ENCODE measurements at places on chromosomes 5 and 9.

DNA sequence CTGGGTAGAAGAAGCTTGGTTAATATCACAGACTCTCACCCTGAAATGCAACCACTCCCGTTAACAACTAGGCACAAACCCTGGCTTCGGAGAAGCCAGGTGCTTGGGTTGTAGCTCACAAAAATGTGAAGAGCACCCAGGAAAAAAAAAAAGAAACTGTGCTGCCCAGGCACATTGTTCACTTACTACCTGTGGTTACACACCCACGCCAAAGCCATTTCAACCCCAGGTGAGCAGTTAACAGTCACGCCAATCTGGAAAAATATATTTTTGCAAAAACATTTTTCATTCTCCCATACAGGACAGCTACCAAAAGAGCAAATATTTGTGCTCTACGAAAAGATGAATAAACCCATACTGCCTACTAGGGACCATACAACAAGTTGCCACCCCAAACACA, 49.2 kb downstream of the SIL1 start:
- DNase-seq, result no peak

DNA sequence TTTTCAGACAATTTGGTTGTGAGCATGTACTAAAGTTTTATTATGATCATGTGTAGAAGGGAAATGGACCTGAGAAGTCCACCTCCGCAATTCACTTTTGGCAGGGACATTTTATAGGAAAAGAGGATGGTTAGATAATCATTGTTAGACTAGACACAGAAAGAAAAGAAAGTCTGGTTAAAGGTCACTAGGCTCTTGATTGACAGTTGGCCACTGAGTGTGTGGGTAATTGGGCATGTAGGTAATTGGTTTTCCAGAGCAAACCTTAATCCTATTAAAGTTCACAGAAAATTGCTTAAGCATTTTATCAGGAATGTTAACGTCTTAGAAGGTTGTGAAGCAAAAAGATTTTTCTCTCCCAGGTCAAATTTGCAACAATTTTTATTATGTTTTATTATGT, 158.5 kb upstream of the CLINT1 start:
- DNase-seq, result no peak

DNA sequence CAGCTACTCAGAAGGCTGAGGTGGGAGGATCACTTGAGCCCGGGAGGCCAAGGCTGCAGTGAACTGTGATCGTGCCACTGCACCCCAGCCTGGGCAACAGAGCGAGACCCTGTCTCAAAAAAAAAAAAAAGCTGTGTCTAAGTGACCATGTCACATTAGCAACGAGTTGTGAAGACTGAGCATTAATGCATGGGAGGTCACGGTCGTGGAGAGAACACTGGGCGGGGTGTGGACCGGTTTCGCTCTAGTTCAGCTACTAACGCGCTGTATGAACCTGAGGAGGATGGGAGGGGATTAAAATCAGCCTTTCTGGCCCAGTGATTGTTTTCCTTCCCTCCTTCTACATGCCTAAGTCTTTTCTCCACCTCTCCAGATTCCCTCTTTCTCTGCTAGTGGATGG, 56.7 kb upstream of the CARTPT start:
- DNase-seq, result no peak

GRCh38 chr5:56615361-56616153, 199.8 kb upstream of the MAP3K1 start:
- no peak for DNase-seq

DNA sequence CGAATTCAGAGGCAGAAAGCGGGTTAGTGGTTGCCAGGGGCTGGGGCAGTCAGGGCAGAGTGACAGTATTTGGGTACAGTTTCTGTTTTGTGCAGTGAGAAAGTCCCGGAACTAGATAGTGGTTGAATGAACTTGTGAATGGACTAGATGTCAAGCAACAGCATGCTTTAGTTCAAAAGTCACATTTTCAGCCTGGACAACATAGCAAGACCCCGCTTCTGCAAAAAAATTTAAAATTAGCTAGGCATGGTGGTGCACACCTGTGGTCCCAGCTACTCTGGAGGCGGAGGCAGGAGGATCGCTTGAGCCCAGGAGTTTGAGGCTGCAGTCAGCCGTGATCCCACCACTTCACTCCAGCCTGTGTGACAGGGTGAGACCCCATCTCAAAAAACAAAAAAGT, 8.4 kb downstream of the NOTCH1 start:
- no peak for DNase-seq

DNA sequence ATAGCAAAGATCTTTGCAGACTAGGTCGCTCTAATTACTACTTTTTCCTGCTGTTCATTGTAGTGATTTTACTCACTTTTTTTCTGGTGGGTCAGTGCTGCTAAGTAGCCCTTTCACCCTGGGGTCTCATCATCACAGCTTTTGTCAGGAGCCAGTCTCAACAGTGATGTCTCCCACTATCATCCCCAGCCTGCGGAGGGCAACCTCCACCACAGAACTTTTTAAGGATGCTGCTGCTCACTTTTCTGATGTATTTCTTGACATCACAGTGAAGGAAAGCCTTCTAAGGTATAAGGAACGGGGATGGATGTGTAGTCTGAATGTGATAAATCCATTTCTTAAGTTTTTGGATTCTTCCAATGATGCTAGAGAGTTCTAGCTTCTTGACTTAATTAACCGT, 242.5 kb upstream of the RIOK2 start:
- no peak for DNase-seq

GRCh38 chr9:90774682-90775081, 26.9 kb upstream of the SYK start:
- no peak for DNase-seq

- peak; percentile 45 for DNase-seq
These were observed 34.8 kb upstream of the GLRX start for GRCh38 chr5:95857185-95857945.

DNA sequence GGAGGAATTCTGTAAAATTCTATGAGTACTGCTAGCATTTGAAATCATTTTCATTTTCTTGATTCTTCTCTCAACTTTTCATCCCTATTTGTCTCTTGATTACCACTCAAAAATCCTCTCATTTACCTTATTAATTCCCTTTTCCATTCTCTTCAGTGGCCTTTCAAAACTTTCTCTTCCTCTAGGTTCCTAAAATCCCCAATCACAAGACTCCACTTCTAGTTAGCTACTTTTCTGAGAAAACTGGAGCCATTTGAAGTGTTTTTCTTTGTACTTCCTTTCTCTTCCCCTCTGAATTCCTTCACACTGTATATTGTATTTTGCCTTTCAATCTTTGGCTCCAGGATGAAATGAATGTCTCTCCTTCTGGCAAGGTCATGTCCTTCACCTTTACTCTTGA, 61.3 kb upstream of the NR4A3 start:
- DNase-seq, result no peak

DNA sequence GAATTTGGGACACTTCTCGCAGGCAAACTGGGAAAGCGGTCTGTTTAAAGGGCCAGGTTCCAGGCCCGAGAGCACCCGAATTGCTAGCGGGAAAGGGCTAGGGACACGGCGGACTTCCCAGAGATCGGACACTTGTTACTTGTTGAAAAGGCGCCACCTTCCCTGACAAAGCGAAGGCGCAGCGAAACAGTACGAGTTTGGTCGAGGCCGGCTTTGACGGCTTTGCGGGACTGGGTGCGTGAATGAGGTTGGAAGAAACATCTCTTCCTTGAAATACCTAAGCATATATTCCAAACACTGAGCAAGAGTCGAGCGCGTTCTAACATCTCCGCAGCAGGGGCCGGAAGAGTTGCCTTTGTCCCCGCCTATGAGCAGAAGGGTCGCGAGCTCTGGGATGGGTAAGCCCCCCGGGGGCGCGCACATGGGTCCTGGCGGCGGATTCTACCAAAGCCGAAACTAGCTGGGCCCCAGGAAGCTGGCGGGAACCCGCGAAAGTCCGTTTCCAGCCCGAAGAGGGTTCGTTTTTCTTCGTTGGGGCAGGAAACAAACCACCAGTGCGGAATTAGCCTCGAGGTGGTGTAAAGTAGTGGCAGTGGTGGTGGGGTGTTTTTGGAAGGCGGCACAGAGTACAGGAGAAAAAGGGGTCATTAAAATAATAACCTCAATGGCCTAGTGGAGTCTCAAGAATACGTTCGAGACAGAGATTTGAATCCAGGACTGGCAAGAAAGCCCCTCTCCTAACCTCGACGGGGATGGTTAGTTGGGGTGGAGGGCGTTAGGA, 1.5 kb downstream of the GDNF start:
- peak; percentile 53 for DNase-seq

- peak; percentile 11 for DNase-seq
These were observed 1.6 kb downstream of the REEP2 start for GRCh38 chr5:138440159-138441073.

DNA sequence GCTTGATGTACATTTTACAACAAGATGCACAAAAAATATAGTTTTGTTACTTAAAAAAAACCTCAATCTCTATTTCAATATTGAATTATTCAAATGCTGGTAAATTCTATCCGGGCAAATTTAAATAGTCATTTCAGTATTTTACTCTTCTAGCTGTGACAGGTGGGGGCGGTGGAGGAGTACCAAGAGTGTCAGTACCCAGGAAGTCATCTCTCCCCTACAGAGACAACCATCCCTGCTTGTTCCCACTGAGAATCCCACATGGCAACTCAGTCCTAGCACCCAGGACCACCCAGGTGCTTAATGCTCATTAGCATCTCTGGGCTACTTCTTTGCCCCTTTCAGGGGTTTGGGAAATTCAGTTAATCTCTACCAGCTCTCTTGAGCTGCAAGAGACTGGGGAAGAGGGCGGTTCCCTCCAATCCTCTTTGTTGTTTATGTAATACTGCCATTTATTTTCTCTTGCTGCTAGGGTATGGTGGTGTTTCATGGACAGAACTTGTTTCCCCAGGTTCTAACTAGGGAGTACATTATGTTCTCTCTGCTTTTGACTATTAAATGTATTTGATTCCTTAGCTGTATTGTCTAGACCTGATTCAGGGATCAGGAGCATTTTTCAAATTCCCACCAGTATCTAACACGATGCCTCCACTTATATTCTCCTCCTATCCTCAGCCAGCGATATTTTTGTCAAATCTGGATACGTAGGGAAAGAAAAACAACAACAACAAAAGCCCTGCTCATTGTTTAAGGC, 122.5 kb downstream of the CDH18 start:
- no peak for DNase-seq
